ENCODE measurements at places on chromosomes 5 and 9. TPM values are rescaled to one million over a fixed set of nuclear protein-coding genes. Genes with fewer than 3 reads are reported as not detected.
A peak's percentile ranks its signal among the peaks of the same experiment; 100 is the strongest.

The CATSPER3 gene
- not detected for total RNA-seq

The OR1N2 gene
- not detected for total RNA-seq

The PCDHA4 gene
- total RNA-seq: 52.3 TPM

The FOXD4L6 gene
- total RNA-seq: 1.2 TPM

The HRH2 gene
- total RNA-seq: 6.2 TPM

The NUTM2G gene
- 1.3 TPM for total RNA-seq

The PTGS1 gene
- total RNA-seq: 0.33 TPM

The UBE2QL1 gene
- 29.3 TPM for total RNA-seq

The BTNL8 gene
- not detected for total RNA-seq

The BRINP1 gene
- 15.1 TPM for total RNA-seq

GRCh38 chr5:132000677-132001453 lies 10.6 kb downstream of the ACSL6 start:
- ATAC-seq: no peak

DNA sequence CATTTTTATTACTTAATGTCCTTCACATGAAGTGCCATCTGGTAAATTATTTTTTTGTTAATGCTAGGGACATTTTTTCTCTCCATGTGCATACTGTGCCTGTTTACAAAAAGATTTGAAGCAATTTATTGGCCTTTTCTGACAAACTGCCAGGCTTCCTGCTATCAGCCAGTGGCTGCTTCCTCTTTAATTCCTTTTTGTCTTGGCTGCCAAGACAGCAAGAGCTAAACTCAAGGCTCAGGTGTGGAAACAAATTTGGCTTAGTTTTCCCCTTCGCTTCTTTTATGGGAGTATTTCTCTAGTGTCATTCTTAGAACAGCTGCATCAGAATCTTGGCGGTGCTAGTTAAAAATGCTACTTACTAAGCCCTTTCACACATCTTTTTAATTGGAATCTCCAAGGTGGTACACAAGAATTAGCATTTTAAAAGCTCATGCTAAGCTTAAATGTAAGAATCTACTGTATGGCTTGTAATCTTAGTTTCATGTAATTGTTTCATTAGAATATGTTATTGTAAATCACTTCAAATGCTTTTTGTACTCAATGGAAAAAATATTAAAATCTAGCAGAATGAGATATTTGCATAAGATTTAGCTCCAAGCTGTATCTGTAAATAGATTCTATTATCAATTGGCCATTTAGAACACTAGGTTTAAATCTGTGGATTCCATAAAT lies 134.2 kb upstream of the RASGRF2 start:
- no peak for ATAC-seq

DNA sequence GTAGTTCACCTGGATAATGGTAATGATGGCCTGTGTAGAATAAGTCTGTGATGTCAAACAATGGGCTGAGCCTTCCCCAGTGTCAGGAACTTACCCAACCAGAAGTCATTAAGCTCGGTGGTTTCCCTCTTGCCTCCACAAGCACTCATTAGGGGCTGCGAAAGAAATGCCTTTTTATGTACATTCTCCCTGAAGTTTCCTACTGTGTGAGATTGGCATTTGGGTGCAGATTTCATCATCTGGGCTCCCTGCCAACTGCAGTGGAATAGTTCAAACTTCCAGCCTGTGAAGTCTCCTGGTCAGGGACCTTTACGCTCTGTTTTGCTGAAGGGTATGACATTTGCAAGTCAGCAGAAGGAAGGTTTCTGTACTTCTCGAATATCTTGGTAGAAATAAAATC lies 41.6 kb upstream of the TMEM215 start:
- peak; percentile 47 for ATAC-seq

GRCh38 chr5:68534956-68535520 lies 319.5 kb downstream of the PIK3R1 start:
- ATAC-seq: no peak

DNA sequence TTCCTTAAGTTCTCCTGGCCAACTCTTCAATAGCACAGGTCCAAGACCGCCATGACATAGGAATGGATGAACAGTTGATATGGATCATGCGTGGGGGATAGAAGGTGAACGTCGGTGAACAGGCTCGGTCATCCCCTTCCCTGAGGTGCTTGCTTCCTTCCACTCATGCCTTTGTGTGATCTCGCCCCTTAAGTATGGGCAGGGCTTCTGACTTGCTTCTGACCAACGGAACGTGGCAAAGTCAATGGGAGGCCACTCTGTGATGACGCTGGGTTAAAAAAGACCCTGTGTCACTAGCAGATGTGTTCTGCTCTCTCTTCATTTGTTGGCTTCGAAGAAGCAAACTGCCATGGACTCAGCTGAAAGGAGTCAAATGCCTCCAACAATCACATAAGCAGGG lies 240.5 kb upstream of the TUT7 start:
- ATAC-seq: no peak

DNA sequence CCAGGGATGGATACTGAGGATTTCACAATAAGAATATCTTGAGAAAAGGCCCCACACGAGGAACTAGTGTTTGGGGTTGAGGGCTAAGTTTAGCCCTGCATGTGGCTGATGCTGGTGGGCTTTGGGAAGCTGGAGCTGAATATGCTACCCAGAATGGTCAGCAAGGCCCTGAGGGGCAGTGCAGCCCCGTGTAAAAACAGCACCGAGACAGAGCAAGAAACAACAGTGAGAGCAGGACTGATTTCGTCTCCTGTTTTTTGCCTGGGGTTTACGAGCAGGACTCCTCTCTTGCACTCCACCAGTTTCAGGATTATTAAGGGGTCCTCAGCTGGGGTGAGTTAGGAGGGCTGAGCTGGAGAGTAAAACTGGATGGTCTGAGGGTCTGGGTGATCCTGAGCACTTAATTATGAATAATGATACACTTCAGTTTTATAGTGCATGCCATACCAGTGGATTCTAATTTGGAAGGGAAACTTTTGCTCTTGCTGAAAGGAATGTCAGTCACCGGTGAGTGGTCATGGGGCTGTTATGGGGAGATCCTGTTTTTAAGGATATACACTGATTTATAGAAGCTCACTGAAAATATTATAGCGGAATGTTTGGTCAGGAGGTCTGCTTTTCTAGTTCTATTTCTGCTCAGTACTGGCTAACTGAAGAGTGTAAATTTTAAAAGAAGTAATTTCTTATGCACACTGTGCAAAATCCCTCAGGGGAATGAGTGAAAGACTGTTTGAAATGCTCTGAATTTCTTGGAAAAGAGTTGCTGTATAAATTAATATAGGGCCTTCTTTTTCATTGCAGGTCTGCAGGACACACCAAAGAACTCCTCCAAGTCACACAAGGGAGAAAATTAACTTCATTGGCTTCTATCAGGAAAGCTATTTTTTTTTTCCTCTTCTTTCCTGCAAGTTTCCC lies 42.7 kb upstream of the NFIB start:
- no peak for ATAC-seq

GRCh38 chr9:75488719-75489110 lies 400.4 kb downstream of the OSTF1 start:
- ATAC-seq: no peak

DNA sequence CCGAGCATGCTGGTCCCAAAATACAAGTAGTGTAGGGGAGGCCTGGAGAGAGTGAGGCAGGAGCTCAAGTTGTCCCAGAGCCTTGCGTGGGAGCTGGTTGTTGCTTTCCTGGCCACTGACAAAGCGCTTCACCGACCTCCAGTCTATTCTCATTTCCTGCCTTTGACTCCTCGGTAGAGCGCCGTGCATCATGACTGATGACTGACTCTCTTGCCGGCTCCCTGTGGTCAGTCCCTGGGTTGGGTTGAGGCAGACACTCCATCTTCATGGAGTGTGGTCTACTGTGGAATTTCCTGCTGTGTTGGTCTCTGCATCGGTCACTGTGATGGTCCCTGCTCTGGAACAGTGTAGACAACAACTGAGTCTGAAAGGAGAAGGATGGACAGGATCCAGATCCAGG lies 175.1 kb upstream of the S1PR3 start:
- ATAC-seq: no peak

- no peak for ATAC-seq
Measured at GRCh38 chr5:93596310-93596675, 13.3 kb downstream of the NR2F1 start.

GRCh38 chr5:111013011-111013410 lies 58.5 kb upstream of the TSLP start:
- no peak for ATAC-seq

DNA sequence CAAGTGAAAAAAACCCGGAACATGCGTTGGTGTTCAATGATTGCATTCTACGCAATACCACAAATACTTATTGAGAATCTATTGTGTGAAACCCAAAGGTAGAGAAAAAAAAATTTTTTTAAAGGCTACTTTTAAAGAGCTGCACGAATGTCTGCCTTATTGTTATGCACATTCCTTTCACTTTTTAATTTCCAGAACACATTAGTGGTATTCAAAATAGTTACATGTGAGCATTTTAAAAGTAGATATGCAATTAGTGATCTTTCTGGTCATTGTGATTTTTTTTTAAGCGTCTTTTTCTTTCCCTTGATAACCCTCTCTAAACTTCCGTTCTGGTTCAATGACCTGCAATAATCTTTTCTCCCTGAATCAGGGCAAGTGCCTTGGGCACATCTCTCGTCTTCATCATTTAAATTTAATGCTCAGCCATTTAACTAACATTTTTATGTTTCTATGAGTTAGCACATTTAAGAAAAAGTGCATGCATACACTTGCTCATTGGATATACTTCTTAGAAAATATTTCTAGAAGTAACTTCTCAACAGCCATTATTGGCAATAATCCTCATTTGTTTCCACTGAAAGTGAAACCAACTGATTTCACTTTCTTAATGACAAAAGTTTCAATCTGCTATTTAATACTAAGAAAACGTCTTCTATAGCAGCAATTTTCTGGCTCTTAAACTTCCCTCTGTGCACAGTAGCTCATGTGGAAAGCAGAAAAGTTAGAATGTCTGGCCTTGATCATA lies 80.3 kb downstream of the CDH6 start:
- no peak for ATAC-seq

GRCh38 chr9:519579-519978 lies 304.9 kb downstream of the DOCK8 start:
- ATAC-seq: no peak

DNA sequence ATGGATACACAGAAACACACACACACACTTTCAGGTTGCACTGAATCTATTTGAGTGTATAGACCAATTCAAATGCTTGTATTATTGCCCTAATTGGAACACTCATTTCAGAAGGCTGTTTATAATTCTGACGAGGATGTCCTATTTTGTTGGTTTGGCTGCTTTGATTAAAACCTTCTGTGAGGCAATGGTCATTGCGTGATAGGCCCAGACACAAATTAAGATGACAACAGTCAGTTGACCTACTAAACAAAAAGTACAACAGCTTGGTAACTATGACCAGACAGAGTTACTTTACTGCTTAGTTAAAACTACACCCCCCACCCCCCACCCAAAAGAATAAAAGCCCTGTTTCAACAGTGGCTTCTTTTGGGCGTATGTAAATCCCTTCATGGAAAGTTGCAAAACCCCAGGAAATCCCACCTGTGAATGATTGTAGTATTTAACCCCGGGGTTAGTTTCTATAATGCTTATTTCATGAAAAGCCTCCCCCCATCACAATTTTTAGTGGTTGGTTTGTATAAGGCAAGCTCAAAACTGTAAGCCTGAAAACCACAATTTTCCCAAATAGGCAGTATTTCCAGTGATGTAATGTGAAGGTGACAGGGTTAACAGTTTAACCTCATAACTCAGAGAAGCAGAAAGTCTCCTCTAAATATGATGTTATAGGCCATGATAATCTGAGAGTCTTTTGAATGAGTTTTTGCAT lies 340.8 kb downstream of the FGF10 start:
- ATAC-seq: no peak

- ATAC-seq: no peak
Measured at GRCh38 chr5:17360879-17361278, 137.2 kb upstream of the TAF11L2 start.

DNA sequence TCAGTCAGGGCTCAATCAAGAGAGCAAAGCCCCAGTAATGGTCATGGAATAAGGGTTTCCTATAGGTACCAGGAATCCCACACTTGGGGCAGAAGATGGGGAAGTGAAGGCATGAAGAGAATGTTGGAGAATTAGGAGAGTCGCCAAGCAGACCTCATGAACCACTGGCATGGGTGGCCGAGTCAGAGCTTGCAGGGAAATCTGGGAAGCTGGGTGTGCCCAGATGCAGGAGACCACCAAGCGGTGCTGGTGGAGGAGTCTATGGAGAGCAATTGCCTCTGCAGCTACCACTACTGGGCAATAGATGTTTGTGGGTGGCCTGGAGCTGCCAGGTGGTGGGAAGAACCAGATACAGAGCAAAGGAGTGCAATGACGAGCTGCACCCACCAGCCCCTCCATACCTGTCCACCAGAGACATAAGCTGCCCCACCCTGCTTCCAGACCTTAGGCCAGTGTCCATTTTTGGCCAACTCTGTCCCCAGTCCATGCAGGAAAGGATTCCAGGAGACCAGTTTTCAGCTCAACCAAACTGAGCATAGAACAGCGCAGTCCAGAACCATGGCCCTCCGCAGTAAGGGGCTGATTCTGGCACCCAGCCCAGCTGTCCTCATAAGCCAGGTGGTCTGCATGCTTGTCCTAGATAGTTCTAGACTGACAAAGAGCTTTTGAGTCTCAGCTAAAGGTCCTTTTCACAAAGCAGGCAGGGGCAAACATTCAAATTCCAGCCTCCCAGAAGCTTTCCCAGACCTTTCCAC lies 323.9 kb downstream of the GADD45G start:
- ATAC-seq: no peak

GRCh38 chr9:88583901-88584596 lies 49.1 kb downstream of the NXNL2 start:
- ATAC-seq: peak; percentile 36

GRCh38 chr5:179907556-179908324 lies at the start of gene TBC1D9B:
TSS of gene TBC1D9B (minus strand) at chr5:179907897. CDS start at chr5:179907821, 76 bp downstream.
- peak; percentile 92 for ATAC-seq

GRCh38 chr5:96927008-96927407 lies 8.9 kb upstream of the LNPEP start:
- no peak for ATAC-seq

GRCh38 chr9:82720515-82720914 lies 342.4 kb downstream of the RASEF start:
- ATAC-seq: no peak

DNA sequence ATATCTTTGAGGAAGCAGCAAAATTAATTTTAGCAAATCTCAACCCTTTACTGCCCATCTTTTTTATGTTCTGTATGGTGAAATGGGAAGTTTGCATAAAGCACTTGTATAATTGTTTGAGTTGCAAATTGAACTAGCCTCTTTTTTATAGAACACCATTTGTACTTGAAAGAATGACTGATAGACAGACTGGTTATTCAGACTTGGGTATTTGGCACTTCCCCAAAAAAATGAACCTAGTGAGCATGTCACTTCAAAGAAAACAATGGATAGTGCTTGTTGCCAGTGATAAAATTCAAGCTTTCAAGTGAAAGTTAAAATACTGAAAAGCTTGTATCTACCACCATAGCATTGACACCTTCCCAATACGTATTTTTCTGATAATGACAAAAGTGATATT lies 115.8 kb downstream of the ERCC6L2 start:
- ATAC-seq: no peak

- ATAC-seq: no peak
Measured at GRCh38 chr5:4765411-4765810, 374.7 kb upstream of the ADAMTS16 start.

GRCh38 chr9:27514551-27514950 lies 9.5 kb upstream of the IFNK start:
- ATAC-seq: no peak

All from motor neuron (in vitro differentiated cells).